ENCODE measurements at places on chromosomes 2 and 18.

DNA sequence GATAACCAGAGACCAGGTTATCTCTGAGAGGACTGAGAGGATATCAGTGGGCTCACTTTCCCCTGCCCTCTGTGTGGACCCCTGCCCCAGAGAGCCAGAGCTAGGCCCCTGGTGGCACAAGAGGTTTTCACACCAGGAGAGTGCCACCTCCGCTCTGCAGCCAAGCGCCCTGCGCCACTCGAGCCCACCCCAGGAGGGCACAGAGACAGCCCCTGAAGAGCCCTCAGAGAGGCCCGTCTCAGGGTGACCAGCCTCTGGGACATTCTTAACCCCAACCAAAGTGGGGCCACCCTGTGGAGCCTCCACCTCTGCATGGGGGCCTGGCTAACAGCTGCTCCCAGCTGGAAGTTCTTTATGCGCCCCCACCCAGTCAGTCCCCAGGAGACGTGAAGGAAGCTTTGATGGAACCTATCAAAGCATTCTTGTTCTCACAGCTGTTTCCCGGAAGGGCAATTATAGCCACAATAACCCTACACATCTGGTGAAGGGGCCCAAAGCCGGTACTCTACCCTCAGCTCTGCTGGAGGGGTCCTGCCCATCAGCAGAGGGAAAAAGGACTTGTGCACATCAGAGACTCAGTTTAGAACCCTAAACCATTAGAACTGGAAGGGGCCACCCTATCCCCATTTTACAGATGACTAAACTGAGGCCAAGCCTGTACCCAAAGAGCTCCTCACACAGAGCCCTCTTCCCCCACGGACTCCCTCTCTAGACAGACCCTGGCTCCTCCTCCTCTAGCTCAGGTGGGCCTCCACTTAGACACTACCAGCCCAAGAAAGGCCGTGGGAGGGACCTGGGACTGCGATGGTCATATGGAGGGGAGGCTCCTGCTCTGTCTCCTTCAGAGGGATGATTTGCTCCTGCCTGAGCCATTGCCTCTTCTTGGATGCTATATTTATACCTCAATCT lies 101.1 kb downstream of the ZFP36L2 start:
- DNase-seq: no peak

DNA sequence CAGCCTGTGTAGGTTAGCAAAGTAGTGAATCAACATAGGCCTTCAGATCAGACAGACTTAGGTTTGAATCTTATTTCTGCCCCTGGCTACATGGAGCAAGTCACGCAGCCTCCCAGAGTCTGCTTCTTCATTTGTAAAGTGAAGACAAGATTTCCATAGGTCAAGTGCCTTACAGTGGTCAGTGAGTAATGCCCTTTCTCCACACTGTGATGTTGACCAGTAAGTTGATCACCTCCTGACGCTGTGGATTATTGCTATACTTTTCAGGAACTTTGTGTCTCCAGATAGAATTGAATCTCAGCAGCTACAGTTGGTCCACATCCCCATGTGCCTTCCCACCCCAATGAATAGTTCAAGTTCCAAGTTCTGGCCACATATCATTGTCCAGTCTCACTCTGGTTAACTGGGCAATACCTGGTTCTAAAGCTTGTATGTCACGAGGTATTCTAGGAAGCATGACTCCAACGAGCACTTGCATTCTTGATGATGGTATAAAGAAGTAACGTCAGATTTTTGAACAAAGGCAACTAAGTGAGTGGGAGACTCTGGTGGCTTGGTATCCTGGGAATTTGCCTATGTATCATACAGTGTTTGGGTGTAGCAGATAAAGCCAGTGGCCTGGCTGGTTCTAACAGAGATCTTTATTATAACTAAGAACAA lies 2.1 kb upstream of the CLIP4 start:
- peak; percentile 16 for DNase-seq

DNA sequence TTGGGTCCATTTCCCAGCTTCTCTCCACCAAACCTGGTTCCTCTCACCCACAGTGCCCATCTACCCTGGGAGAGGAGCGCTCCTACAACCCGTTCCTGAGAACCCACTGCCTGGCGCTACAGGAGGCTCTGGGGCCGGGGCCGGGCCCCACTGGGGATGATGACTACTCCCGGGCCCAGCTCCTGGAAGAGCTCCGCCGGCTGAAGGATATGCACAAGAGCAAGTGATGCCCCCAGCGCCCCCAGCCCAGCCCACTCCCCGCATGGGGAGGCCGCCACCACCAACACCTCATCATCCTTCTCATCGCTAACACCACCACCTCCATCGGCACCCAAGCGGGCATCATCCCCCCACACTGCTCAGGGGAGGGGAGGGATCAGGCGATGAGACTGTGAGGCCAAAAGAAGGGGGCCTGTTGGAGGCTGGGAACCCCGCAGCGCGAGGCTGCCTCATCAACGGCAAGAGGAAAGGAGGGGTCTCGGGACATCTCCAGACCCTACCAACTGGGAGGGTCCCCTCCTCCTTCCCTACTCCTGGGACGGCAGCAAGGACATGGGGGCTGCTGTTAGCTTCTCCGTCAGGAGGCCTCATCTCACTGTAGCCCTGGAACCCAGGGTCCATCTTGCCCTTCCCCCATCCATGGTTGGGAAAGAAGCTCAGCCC lies 11.8 kb upstream of the CATIP start:
- DNase-seq: no peak

DNA sequence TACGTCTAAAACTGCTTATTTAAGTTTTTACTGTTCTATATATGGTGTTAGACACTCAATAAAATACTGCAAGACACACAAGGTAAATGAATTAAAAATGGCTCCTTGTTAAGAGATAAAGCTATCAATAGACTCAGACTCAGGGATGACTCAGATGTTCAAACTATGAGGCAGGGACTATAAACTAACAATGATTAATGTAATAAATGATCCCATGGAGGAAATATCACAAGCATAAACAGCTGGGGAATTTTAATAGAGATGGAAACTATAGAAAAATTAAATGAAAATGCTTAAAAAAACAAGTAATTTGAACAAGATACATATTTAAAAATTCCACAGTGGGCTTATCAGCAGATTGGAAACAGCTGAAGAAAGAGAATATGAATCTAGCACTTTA lies 650.8 kb downstream of the DCDC2C start:
- DNase-seq: no peak

GRCh38 chr2:196252408-196253115 lies 81.2 kb upstream of the STK17B start:
- DNase-seq: no peak

DNA sequence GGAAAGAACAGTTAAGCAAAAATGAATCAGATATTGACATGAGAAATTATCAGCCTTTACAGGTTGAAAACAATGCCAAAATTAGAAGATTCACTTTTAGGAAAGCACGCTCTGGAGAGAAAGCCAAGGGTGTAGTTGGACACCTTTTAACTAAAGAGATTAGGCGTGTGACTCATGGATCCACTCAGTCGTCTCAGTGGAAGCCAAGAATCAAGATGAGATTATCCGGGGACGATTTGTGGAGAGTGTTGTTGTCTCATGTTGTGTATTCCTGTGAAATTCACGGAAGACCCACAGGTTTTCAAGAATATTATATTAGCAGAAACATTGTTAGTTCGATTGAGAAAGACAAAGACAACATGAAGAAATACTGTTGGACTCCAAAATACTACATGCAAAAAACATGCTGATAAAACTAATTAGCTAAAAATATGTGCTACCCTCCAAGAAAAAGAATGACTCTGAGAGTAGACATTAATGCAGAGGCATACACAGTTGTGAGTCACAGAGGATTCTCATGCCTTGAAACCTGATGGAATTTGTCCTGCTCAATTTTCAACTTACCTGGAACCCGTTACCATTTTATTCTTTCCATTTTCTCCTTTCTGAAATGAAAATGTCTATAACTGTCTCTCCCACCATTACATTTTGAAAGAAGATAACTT lies 192.1 kb upstream of the RND3 start:
- no peak for DNase-seq

GRCh38 chr2:97966545-97967215 lies 29.1 kb downstream of the TMEM131 start:
- no peak for DNase-seq

- no peak for DNase-seq
These were observed 195.5 kb upstream of the KYNU start for GRCh38 chr2:142681952-142682351.

- no peak for DNase-seq
These were observed 134.8 kb downstream of the EIPR1 start for GRCh38 chr2:3242747-3243369.

- no peak for DNase-seq
These were observed 37.8 kb upstream of the ATP6V1B1 start for GRCh38 chr2:70897977-70898226.

GRCh38 chr2:215619989-215620388 lies 184.1 kb upstream of the FN1 start:
- DNase-seq: no peak

GRCh38 chr18:23902396-23902795 lies 112.2 kb upstream of the TTC39C start:
- DNase-seq: no peak

GRCh38 chr2:195331129-195331528 lies 325.9 kb upstream of the SLC39A10 start:
- DNase-seq: no peak

DNA sequence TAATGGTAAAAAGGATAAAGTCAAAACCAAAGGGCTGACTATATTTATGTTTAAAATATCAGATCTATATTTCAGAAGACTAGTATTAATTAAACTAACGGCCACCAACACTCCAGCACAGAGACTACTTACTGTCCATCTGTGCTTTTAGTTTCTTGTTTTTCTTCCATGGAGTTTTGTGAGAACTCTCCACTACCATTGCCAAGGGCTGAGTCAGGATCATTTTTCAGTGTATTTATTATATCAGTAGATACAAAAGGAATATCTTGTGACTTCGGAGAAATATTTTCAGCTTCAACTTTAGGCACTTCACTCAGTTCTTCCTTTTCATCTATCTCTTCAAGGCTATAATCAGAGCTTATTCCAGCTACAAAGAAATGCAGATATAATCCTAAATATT lies 79.1 kb upstream of the GRB14 start:
- DNase-seq: no peak

DNA sequence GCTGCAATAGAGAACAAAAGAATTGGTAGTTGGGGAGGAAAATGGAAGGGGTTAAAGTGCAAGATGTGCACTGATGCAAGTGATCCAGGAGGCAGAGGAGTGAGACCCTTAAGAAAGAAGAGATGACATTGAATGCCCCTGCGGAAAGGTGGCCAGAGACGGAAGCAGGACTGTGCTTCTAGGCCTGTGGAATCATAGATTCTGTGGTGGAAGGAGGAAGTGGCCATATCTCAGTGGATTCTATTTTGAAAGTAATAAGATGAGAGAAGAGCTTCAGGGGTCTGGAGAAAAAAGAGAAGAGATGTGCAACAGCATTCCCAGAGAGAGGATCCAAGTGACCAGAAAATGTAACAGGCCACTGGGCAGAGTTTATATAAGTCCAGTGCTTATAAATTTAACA lies 18.6 kb upstream of the GYPC start:
- no peak for DNase-seq

- DNase-seq: no peak
These were observed 75.8 kb upstream of the SLC14A2 start for GRCh38 chr18:45539491-45539891.

DNA sequence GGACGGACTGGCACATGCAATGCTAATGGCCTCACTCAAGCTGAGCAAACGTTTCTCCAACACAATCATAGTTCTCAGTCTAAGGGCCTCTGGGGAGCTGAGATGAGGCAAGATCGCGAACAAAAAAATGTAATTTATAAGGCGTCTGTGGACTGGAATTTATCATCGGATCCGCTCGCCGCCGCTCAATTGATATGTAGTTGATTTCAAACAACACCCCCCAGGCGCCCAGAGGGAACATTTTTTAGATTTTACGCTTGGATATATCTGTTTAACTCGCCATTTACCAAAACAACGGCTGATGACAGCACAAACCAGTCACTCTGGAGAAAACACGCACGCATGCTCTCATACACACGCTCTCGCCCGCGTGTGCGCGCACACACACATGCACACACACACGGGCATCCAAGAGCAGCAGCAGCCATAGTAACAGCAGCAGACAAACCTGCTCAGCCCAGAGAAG lies 335.8 kb downstream of the SMAD2 start:
- DNase-seq: no peak

GRCh38 chr2:234981197-234982095 lies 29.6 kb downstream of the SH3BP4 start:
- peak; percentile 95 for DNase-seq

DNA sequence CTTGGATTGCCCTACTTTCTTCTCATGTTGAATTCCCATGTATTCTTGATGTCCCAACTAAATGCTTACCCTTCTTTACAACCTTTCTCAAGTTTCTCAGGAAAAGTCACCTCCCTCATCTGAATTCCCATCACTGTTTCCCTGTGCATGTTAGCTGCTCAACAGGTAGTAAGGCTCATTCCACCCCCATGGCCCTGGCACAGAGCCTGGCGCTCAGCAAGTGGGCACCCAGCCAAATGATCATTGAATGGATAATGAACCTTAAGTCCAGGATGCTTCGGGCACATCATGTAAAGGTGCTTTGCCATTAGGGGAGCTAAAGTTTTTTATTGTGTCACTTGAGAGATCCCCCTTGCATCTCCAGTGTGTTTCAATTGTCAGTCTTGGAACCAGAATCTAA lies 124.0 kb downstream of the PKP4 start:
- no peak for DNase-seq

DNA sequence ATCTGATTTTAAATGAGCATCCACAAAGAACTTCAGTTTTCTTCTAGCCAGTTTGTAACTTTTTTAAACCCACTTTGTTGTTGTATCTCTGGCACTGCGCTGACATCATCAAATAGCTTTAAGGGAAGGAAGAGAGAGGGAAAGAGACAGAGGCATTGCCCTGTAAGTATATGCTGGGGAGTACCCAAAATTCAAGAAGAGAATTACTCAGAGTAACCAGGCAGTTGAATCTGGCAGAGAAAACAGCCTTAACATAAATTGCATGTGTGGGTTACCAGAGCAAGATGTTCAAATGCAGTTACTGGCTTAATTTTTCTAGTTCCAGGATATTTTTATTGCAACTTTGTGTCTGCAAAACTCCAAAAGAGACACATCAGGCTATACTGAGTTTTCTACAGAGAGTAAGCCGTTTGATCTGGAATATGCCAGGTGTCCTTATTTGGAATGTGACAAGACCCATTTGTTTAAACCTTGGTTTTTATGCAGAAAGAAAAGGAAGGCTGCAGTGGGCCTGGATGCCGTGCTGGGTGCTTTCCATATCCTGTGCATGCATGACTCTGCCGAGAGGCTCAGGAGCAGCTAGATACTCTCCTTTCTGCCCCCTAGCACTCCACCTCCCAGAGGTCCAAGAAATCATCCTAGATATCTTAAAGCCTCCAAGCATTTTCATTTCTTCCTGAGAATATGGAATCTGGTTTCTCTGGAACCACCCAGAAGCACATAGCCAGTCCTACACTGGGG lies 93.7 kb downstream of the MAPRE2 start:
- no peak for DNase-seq

- no peak for DNase-seq
These were observed 119.5 kb downstream of the ASXL3 start for GRCh38 chr18:33697498-33697897.

- DNase-seq: no peak
These were observed 10.5 kb upstream of the MTERF4 start for GRCh38 chr2:241112592-241112991.

GRCh38 chr18:57253903-57254302 lies 98.5 kb upstream of the ST8SIA3 start:
- no peak for DNase-seq

Data from hepatic stellate cell (primary cell).